NCI-H2171 (cell line): ENCODE measurements at places on chromosomes 16 and 17.
A peak's percentile ranks its signal among the peaks of the same experiment; 100 is the strongest.

GRCh38 chr17:51372345-51373004, 112.1 kb downstream of the UTP18 start:
- peak; percentile 71 for DNase-seq

- DNase-seq, result no peak
These were observed 96.5 kb downstream of the ABCC1 start for GRCh38 chr16:16045879-16046278.

DNA sequence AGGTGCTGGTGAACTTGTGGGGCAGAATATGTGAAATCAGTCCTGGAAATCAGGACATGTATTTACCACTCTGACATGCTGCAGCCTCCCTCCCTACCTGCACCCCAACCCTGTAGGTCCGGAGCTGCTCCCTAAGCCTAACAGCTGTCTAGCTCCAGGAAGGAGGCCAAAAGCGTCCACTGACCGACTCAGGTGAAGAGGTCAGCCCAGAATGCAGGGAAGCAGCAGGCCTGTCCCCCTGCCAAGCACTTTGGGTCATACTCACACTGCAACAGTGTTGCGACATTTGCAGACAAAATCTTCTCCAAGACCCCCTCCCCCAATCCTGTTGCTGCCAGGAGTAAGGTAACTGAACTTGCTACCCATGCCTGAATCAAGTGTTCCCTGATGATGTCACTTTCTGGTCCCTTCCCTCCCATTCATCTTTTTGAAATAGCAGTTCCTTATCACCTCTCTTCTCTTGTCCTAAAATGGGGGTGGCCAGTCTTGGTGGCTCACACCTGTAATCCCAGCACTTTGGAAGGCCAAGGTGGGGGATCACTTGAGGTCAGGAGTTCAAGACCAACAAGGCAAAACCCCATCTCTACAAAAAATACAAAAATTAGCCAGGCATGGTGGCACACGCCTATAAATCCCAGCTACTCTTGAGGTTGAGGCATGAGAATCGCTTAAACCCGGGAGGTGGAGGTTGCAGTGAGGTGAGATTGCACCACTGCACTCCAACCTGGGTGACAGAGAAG, 1.3 kb upstream of the ACLY start:
- no peak for DNase-seq

DNA sequence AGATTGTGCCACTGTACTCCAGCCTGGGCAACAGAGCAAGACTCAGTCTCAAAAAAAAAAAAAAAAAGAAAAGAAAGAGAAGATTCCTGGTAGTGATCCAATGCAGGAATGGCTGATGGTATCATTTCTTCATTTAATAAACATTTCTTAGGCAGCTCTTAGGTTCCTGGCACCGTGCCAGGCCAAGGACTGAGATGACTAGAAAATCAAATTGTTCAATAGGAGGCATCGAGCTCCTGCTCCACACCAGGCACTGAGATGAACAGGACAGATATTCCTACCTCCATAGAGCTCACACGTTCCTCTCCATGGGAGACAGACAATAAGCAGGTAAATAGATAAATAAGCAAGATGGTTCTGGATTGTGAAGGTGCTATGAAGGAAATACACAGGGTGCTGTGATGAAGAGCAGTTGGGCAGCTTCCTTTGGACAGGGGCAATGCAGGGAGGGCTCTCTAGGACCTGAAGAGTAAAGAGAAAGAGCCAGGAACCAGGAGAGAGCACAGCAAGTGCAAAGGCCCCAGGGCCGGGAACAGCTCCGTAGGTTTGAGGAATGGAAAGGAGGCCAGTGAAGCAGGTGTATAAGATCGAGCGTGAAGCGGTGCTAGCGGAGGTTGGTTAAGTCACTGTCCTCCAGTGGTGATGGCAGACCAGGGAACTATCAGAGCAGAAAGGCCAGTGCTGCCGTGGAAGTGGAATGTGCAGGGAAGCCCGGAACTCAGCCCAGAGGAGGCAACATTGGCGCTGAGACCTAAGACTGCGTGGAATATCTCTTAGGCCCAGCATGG, 26.5 kb upstream of the CRHR1 start:
- DNase-seq, result no peak

DNA sequence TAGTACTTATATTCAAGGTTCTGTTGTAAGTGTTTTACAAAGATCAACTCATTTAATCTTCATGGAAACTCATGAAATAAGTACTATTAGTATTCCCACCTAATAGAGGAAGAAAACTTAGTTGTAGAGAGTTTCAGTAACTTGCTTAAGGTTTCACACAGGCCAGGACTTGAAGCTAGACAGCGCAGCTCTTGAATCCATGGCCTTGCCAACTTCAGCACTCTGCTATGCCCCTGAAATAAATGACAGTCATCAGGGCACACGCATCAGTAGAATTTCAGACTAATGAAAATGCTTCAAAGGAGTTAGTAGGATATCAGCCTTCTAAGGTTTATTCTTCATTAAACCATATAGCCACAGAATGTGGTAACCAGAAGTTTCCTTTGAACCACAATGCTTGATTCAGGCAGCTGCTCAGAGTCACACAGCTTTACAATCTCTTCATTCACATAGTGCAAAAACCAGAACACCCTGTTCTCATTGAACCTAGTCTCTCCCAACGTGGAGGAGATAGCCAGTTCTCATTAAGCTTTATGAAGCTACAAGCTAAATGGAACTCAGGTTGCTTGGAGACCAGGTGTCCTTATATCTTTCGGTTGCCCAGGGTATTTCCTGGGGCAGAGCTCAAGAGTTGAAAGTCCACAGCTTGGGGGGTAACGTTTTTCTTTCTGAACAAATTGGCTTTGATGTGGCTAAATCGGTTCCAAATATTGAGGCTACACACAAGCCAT, 39.7 kb downstream of the KCNJ2 start:
- no peak for DNase-seq

DNA sequence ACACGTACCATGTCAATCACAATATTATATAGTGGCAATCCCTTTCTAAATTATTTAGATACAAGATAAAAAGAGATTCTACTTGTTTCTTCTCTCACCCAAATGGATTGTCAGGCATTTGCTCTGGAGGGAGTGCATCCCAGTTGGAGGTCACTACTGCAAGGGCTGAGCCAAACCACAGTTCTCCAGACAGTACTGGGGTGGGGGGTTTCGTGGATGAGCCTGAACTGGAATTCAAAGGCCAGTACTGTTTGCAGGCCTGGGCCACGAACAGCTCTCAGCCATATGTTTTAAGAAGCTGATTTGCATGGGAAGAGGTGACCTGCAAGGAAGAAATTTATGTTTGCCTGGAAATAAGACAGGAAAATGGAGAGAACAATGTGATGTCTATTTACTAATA, 314.9 kb downstream of the PMP22 start:
- DNase-seq, result no peak

- no peak for DNase-seq
These were observed 11.6 kb downstream of the COTL1 start for GRCh38 chr16:84606081-84606875.

DNA sequence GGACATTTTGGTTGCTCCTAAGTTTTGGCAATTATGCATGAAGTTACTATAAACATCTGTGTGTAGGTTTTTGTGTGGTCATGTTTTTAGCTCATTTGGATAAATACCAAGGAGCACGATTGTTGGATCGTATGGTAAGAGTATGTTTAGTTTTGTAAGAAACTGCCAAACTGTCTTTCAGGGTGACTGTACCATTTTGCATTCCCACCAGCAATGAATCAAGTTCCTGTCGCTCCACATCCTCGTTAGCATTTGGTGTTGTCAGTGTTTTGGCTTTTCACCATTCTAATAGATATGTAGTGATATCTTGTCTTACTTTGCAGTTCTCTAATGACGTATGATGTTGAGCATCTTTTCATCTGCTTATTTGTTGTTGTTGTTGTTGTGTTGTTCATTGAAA, 20.2 kb downstream of the TENT4B start:
- DNase-seq, result no peak

DNA sequence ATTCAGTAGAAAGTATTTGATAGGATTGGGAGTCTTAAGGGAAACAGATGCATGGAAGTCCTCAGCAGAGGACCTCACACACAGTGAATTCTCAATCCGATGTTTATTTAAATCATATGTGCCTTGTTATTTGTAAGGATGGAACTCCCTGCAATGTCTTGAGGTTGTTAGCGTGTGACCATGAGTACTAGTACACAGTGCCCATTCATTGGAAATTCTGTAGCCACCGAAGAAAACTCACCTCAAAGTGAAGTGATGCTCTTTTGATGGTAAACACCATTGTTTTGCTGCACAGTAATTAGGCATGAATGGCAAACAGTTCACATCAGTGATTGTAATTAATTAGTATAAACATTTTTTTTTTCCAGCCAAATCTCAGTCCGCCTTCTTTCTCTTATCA, 173.6 kb downstream of the MSI2 start:
- DNase-seq, result no peak

DNA sequence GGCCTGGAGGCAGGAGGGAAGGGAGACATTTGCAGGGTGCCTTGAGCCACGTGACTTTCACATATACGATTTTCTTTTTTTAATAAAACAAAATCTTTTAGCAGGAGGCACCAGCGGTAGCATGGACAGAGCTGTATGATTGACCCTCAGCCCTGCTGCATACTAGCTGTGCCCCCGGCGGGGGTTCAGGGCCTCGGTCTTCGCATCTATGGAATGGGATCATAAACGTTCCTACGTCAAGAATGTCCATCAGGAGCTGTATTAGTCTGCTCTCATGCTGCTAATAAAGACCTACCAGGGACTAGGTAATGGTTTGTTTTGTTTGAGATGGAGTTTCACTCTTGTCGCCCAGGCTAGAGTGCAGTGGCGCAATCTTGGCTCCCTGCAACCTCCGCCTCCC, 27.2 kb downstream of the SLC38A8 start:
- no peak for DNase-seq

DNA sequence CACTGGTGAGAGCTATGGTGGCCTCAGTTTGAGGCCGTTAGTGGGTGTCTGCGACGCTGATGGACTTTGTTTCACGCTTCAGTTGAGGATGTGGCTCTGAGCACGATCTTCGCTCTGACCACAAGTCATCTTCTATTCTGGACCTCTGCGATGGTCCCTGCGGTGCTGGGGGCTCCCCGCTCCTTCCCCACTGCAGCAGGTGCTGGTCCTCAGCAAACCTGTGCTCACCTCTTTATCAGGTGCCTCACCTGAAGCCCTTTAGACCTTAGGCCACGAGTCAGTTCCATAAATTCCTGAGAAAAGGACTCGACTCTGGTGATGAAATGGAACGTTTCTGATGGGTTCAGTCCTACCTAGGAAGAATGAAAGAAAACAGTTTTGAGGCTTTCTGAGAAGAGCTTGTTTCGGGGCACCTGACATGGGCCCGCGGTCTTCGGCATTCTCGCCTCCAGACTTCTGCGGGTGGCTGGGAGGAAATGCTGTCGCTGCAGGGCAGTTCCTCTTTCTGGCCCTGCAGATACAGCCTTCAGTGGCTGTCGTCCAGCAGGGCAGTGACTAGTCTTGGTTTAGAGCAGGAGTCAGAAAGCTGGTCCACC, 4.7 kb downstream of the KCTD5 start:
- no peak for DNase-seq

DNA sequence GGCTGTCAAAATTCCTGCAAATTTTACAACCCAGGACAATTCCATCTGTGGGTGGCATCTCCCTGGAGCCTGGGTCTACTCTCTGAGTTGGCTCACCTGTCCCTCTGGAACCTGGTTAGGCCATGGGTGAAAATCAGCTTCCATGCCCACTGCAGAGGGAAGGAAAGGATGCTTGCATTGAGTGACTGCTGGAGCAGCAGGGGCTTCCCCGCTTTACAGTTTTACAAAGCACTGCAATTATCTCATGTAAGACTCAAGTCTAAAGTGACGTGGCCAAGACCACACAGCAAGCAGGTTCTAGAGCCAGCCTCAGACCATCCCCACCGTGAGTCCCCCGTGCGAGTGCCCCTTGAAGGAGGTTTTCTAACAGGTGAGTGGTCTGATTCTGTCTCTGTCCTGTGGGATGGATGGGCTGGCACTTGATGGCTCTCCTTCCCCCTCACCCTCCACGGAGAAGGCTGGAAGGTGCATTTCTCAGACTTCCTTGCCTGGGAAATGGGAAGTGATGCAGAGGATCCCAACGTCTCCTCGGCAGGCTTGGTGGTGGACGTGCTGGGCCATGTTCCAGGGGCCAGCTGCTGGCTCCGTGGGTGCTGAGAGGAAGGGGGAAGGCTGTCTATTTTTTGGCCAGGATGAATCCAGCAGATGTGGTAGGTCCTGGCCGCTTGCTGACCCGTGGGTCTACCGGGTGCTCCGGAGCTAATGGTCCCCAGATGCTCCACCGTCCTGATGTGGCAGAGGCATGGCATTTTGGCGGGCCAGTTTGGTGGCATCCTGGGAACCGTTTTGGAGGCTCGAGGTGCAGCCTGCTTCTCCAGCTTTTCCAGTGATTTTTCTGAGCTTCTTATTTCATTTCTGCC, 26.3 kb upstream of the CBX4 start:
- DNase-seq, result no peak

DNA sequence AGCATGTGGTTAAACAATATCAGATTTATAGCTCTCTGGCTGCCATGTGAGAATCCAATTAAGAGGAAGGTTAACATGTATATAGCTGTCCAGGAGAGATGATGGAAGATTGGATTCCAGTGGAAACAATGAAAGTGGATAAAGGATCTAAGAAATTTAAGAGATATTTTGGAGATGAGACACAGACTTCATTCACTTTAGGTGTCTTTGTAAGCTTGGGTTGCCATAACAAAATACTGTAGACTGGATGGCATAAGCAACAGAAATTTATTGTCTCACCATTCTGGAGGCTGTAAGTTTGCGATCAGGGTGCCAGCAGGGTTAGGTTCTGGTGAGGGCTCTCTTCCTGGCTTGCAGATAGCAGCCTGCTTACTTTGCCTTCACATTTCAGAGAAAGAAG, 155.9 kb upstream of the MYOCD start:
- no peak for DNase-seq

DNA sequence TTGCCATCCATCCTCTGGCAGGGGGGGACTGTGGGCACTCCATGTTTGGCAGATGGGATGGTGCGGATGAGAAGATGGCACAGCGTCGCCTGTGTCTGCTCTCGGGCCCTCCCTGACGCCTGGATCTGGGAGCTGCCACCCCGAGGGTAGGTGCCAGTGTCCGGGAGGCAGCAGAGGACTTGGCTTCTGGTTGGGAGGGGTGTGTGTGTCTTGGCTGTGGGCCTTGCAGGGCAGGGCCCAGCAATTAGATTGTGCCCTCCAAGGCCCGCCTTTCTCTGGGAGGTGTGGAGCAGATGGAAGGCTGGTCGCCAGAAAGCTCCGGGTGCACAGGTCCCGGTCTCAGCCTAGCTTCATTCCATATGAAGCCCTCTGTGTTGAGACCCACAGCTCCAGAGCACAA, 1.4 kb downstream of the RAP1GAP2 start:
- DNase-seq, result no peak

- DNase-seq, result no peak
These were observed 117.0 kb upstream of the MAF start for GRCh38 chr16:79717333-79718137.

DNA sequence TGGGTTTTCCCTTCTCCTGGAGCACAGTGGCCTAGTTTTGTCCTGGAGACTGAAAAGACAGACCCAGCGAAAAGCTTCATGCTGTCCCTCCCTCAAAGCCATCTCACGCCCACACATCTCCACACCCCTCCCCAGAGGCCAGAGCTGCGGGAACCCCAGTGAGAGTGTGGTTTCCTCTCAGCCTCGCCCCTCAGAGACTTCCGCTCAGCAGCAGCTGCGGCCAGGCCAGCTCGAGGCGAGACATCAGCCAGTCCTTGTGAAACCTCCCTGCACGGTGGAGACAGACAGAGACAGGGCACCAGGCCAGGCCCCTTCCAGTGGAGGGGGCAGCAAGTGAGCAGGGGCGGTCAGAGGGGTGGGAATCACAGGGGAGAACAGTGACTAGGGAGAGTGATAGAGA, 77.0 kb upstream of the TNRC6C start:
- no peak for DNase-seq

- DNase-seq, result no peak
These were observed 93.5 kb upstream of the HSBP1 start for GRCh38 chr16:83714286-83714685.
